ENCODE measurements at places on chromosomes 13 and 19.

GRCh38 chr19:47351548-47351947, 2.4 kb downstream of the DHX34 start:
- DNase-seq, result no peak

GRCh38 chr19:13100031-13100588, 2.5 kb downstream of the LYL1 start:
- no peak for DNase-seq

DNA sequence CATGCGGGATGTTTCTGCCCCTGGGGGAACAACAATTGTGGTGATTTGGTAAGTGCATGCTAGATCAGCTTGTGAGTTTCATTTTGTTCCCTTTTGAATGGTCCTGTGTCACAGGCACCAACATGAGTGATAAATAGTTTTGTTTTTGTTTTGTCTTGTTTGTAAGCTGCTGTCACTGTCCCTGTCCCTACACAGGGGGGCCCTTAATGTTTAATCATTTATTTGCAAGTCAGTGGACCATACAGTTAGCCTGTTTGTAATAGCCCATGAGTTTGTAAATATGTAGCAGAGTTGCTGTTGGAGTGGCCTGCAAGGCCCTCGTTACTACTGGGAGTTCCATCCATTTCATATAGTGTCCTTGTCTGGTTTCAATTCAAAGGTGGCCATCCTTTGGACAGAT, 979.6 kb upstream of the SPRY2 start:
- no peak for DNase-seq

DNA sequence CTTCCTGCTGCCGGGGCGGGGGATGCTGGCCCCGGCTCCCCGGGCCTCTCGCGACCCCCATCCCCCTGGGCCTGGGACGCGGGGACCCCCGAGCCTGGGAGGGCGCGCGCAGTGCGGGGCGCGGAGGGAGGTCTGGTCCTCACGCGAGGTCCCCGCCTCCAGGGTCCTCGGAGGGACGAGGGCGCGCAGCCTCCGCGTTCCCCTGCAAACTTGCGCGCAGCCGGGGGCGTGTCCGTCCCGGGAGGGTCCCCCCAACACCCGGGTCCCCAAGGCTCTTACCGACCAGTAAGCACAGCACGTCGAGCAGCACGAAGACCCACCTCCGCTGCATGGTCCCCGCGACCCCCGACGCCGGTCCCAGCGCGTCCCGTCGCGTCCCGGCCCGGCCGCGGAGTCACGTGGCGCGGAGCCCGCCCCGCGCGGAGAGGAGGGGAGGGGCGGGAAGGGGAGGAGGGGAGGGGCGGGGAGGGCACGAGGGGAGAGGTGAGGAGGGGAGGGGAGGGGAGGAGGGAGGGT, at the start of gene PLPP2:
Gene PLPP2 (minus strand): TSS at position 398 of the 516 bp plus-strand sequence. CDS start 67 bp downstream, at position 331.
- no peak for DNase-seq

DNA sequence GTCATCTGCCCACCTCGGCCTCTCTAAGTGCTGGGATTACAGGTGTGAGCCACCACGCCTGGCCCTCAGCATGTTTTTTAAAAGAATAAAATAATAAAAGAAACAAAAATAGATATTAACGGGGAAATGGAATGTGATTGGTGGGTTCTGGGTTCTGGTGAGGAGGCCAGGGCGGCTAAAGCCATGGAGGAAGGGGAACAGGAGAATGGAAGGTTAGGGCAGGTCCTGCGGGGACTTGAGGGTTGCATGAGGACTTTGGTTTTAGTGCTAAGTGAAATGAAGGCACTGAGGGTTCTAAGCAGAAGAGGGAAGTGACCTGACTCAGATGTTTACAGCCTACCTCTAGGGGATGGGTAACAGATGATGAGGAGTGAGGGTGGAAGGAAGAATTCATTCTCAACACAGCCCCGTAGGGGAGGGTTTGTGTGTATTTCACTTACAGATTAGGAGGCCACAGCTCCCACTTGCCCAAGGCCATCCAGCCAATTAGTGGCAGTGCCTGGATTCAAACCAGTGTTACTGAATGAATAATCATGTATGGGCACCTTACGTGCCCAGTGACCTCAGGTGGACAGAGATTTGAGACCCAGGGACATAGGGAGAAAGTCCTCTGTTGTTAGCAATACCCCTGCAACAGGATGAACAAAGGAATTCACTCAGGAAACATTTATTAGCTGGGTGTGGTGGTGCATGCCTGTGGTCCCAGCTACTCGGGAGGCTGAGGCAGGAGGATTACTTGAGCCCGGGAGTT, 6.7 kb upstream of the MRPL4 start:
- DNase-seq, result no peak

- DNase-seq, result no peak
Observed at GRCh38 chr19:5052515-5052914, 83.6 kb downstream of the KDM4B start.

DNA sequence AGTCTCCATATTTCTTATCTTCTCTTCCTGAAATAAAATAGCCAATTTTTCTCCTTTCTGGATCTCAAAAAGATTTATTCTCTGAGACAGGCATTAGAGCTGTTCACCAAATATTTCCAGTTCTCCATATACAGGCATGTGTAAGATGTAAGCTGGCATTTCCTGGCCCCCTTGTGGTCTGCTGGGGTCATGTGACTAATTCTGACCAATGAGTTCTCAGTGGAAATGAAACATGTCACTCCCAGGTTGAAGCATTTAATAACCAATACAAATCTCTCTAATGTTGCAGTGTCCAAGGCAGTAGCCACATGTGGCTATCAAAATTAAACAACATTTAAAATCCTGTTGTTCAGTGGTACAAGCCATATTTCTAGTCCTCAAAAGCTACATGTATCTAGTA, 14.8 kb upstream of the CACNA1A start:
- DNase-seq, result no peak
